ENCODE measurements at places on chromosomes 5 and 9.

- no peak overlapping the region for H3K4me3 ChIP-seq
- no peaks in the 10 kb centered on the region for H3K4me1 ChIP-seq
- no peak overlapping the region for H3K27ac ChIP-seq
- peaks cover 75% of the 10 kb centered on the region for H3K36me3 ChIP-seq
- no peak for DNase-seq
Measured at GRCh38 chr5:131396015-131396414, 132.2 kb downstream of the CDC42SE2 start.

GRCh38 chr9:123318961-123319421, 37.0 kb upstream of the CRB2 start:
- no peak overlapping the region for H3K4me3 ChIP-seq
- DNase-seq: no peak
- no peak overlapping the region for H3K27ac ChIP-seq
- H3K4me1 ChIP-seq: peaks cover 18% of the 10 kb centered on the region

DNA sequence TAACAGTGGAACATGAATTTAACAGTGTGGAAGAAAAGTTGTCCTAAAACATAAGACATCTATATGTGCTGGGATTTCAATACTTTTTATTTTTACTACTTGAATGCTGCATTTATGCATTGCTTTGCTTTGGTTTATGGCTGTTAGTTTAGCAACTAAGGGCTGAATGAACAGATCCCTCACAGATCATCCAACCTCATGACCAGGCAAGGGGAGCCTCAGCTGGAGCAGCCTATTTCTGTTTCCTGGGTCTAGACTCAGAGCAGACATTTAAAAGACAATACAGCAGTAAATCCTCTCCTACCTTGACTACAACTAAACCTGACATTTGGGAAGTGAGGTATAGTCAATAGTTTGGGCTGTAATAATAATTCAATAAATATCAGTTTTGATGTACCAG, 163.3 kb downstream of the AUH start:
- H3K36me3 ChIP-seq: no peaks in the 10 kb centered on the region
- no peak overlapping the region for H3K27ac ChIP-seq
- no peak for DNase-seq
- no peak overlapping the region for H3K4me3 ChIP-seq

- H3K4me3 ChIP-seq: no peak overlapping the region
- DNase-seq: no peak
- peaks cover 71% of the 10 kb centered on the region for H3K36me3 ChIP-seq
- H3K27me3 ChIP-seq: no peaks in the 10 kb centered on the region
Measured at GRCh38 chr9:73158723-73159122, 7.1 kb downstream of the ANXA1 start.

DNA sequence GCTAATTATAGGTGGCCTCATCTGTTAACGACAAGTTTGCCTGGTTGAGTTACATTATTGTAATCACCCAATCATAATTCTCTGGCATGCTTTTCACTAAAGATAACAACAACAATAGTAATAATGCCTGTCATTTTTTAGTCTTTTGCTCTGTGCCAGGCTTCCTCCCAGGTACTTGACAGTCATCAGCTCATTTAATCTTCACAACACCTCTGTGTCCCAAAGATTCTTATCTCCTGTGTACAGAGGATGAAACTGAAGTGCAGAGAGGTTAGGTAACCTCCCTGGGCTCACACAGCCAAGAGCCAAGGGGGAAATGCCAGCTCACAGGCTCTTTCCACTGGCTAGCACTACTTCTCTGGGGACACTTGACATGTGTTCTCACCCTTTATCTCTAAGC, 77.5 kb downstream of the DAB2IP start:
- DNase-seq: no peak
- no peaks in the 10 kb centered on the region for H3K36me3 ChIP-seq
- no peak overlapping the region for H3K4me3 ChIP-seq
- H3K4me1 ChIP-seq: 0 out of 2 replicates have a peak, but pooled peaks cover 6% of the 10 kb centered on the region
- peaks cover 11% of the 10 kb centered on the region for H3K27me3 ChIP-seq

GRCh38 chr9:3367185-3367584, 158.6 kb downstream of the RFX3 start:
- no peaks in the 10 kb centered on the region for H3K27me3 ChIP-seq
- no peak overlapping the region for H3K4me3 ChIP-seq
- no peaks in the 10 kb centered on the region for H3K36me3 ChIP-seq

DNA sequence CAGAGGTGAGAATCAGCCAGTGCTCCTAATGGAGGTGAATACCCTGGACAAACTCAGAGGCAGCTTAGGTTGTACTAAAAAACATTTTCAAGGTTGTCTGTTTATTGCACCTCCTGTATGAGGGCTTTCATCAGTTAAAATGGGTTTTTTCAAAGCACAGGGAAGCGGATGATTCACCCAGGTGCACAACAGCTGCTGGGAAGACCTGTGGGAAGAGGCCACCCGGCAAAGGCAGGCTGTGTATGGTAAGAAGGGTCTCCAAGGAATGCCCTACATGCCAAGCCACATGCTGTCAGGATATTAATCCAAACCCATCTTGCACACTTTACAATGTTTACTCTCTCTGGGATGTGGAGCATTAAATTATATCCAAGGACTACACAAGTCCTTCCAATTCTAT, 14.7 kb downstream of the SIL1 start:
- H3K4me1 ChIP-seq: peaks cover 13% of the 10 kb centered on the region
- no peak overlapping the region for H3K27ac ChIP-seq
- no peaks in the 10 kb centered on the region for H3K27me3 ChIP-seq
- H3K36me3 ChIP-seq: peaks cover 7% of the 10 kb centered on the region

DNA sequence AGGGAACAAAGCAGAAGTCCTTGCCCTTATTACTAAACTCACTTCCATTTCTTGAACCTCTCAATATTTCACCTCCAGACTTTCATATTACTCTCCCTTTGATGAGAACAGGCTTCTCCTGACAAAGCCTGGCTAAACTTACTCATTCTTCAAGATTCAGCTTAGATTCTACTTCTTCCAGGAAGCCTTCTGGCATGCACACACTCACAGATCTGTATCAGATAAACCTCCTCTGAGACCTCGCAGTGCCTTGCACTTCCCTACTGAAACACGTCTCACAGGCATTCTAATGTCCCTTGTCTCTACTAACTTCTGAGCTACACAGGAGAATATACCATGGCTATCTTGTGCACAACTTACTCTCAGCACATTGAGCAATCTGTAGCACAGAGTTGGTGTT, 16.6 kb upstream of the PAPPA start:
- H3K4me3 ChIP-seq: no peak overlapping the region
- no peaks in the 10 kb centered on the region for H3K36me3 ChIP-seq
- peaks cover 2% of the 10 kb centered on the region for H3K27me3 ChIP-seq
- no peaks in the 10 kb centered on the region for H3K4me1 ChIP-seq
- no peak for DNase-seq

DNA sequence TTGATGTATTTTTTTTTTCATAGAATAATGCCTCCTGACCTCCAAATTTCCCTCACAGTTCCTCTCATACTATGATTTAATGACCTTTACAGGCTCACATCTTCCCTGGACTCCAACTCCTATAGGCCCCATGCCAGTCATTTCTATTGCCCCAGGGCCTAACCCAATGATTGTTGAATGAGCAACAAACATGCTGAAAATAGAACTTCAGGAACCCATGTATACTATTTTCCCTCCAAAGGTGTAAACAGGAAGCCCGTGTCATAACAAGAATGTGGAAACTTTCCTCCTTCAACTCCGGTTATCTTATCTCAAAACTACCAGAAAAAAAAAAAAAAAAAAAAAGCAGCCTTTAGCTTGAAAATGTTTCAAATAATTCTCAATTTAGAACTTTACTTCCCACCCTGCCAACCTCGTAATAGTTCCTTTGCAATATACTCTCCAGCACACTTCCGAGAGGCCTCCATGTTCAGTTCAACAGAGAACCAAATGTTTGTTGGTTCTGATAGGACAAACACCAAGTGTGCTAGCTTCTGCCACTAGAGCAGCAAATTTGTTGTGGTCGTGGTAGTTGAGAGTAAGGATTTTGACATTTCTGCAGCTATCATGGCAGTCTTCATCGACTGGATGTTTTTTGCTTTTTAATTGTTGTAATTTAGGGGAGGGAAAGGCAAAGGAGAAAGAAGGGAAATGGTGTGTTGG, 25.8 kb downstream of the TRPM6 start:
- H3K36me3 ChIP-seq: no peaks in the 10 kb centered on the region
- no peak overlapping the region for H3K4me3 ChIP-seq
- H3K27me3 ChIP-seq: no peaks in the 10 kb centered on the region
- H3K4me1 ChIP-seq: no peaks in the 10 kb centered on the region
- DNase-seq: no peak
- H3K27ac ChIP-seq: no peak overlapping the region

DNA sequence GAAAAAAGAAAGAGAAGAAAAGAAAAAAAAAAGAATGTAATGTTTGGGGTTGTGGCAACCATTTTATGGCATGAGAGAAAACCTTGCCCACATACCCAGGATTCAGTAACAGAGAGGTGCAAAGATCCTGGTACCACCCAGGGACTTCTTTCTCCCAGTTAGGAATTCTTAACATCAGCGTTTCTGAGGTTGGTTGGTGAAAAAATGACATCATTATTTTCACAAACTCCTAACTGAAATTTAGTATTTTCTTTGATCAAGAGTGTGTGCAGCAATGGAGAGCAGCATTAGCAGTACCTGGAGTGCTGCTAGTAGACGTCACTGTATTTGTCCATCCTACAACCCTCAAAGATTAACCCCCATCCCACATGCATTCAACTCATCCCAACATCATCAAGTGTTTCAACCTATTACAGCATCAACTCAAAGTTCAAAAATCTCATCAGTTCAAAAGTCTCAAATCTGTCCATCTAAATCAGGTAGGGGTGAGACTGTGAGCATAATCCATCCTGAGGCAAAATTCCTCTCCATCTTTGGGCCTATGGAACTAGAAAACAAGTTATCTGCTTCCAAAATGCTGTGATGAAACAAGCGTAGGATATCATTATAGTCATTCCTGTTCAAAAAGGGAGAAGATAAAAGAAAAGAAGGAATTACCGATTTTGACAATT, 60.1 kb upstream of the MSX2 start:
- no peak overlapping the region for H3K27ac ChIP-seq
- H3K4me1 ChIP-seq: no peaks in the 10 kb centered on the region
- H3K4me3 ChIP-seq: no peak overlapping the region
- no peaks in the 10 kb centered on the region for H3K27me3 ChIP-seq
- DNase-seq: no peak
- no peaks in the 10 kb centered on the region for H3K36me3 ChIP-seq

GRCh38 chr5:86894056-86894455, 276.3 kb downstream of the COX7C start:
- no peak overlapping the region for H3K4me3 ChIP-seq
- no peaks in the 10 kb centered on the region for H3K27me3 ChIP-seq
- DNase-seq: no peak
- no peak overlapping the region for H3K27ac ChIP-seq
- H3K36me3 ChIP-seq: no peaks in the 10 kb centered on the region
- no peaks in the 10 kb centered on the region for H3K4me1 ChIP-seq

GRCh38 chr5:116476897-116477537, 97.6 kb downstream of the SEMA6A start:
- H3K4me3 ChIP-seq: no peak overlapping the region
- H3K27ac ChIP-seq: no peak overlapping the region
- no peaks in the 10 kb centered on the region for H3K27me3 ChIP-seq
- H3K36me3 ChIP-seq: no peaks in the 10 kb centered on the region
- no peaks in the 10 kb centered on the region for H3K4me1 ChIP-seq

DNA sequence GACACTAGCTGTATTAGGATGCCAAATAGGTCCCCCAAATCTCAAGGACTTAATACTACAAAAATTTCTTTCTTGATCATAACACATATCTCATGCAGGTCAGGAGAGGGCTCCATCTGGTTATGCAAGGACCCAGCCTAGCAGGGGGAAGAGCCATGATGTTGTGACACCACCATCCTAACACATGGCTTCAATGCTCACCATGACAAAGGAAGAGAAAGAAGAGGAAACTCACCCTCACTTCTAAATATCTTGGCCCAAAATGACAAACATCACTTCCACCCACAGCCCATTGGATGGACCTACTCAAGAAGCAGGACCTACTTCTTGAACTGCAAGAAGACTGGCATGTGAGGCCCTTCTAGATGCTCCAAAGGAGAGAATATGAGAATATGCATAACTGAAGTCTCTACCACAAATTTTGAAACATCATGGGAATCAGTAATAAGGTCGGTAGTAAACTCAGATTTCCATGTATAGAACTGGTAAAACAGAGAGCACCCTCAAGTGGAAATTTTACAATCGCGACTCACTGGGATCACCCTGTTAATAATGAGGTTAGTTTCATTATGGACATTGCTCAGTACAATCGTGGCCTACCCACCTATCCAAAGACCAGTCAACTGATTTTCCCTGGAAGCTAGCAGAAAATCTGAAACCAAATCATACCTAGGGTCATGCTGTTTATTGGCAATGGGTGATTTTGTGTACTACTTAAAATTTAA, 308.2 kb downstream of the ACTL7B start:
- H3K27me3 ChIP-seq: no peaks in the 10 kb centered on the region
- no peaks in the 10 kb centered on the region for H3K36me3 ChIP-seq
- no peak overlapping the region for H3K27ac ChIP-seq
- no peaks in the 10 kb centered on the region for H3K4me1 ChIP-seq
- no peak overlapping the region for H3K4me3 ChIP-seq

DNA sequence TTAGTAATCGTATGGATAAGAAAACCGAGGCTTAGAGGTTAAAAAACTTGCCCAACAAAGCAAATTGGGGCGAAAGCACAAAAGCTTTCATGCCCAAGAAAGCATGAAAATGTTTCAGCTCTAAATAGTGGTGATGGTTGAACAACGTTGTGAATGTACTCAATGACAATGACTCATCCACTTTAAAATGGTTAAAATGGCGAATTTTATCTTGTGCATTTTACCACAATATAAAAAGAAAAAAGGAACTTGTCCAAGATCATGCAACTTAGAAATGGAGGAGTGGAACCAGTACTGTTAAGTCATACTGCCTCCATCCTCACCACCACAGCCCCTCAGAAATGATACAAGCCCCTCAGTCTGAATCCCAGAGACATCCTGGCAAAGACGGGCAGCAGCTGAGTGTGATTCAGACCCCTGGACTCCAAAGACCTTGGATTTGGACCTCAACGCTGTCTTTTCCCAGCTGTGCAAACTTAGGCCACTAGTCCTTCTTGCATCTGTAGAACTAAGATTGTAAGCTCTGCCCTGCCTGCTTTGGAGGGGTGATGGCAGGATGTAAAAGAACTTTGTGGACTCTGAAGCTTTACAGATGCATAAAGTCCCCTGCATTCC, 158.4 kb downstream of the GABBR2 start:
- H3K27me3 ChIP-seq: peaks cover 6% of the 10 kb centered on the region
- H3K4me3 ChIP-seq: no peak overlapping the region
- H3K36me3 ChIP-seq: no peaks in the 10 kb centered on the region
- H3K27ac ChIP-seq: no peak overlapping the region
- H3K4me1 ChIP-seq: no peaks in the 10 kb centered on the region

GRCh38 chr5:93819668-93820067, 78.3 kb upstream of the POU5F2 start:
- no peak overlapping the region for H3K4me3 ChIP-seq
- no peaks in the 10 kb centered on the region for H3K4me1 ChIP-seq
- H3K27ac ChIP-seq: no peak overlapping the region

- no peaks in the 10 kb centered on the region for H3K27me3 ChIP-seq
- H3K4me1 ChIP-seq: no peaks in the 10 kb centered on the region
- H3K36me3 ChIP-seq: no peaks in the 10 kb centered on the region
- no peak overlapping the region for H3K27ac ChIP-seq
Measured at GRCh38 chr9:100714372-100715099, 136.7 kb downstream of the CAVIN4 start.
